ENCODE measurements at places on chromosomes 13 and 19.

- H3K27ac ChIP-seq: peak overlapping the region; percentile 24
- no peak for DNase-seq
- no peaks in the 10 kb centered on the region for H3K27me3 ChIP-seq
- no peaks in the 10 kb centered on the region for H3K36me3 ChIP-seq
Measured at GRCh38 chr13:98083936-98084335, 59.0 kb upstream of the FARP1 start.

DNA sequence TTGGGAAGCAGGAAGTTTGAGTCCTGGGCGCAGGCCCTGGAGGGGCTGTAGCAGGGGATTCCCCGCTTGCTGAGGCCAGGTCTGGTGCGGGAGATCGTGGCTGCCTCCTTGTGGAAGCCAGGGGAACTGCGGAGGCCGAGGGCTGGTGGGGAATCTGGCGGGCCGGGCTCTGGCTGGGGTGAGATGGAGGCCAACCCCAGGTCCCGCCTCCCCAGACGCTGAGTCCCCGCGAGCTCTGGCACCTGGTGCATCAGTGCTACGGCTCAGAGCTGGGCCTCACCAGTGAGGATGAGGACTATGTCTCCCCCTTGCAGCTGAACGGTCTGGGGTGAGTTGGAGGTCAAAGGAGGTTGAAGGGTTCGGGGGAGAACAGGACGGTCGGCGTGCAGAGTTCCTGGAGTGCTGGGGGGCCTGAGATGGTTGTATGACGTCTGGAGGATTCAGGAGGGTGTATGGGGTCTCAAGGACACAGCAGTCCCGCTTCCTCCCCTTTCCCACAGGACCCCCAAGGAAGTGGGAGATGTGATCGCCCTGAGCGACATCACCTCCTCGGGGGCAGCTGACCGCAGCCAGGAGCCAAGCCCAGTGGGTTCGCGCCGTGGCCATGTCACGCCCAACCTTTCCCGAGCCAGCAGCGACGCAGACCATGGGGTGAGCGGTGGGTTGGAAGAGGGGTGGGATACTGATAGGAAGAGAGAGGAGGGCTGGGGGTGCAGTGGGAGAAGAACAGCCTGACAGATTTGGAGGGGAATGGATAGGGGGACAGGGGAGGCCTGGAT, 13.1 kb downstream of the GRAMD1A start:
- H3K4me1 ChIP-seq: peaks cover 3% of the 10 kb centered on the region
- peak; percentile 58 for DNase-seq
- no peak overlapping the region for H3K4me3 ChIP-seq
- no peaks in the 10 kb centered on the region for H3K27me3 ChIP-seq

DNA sequence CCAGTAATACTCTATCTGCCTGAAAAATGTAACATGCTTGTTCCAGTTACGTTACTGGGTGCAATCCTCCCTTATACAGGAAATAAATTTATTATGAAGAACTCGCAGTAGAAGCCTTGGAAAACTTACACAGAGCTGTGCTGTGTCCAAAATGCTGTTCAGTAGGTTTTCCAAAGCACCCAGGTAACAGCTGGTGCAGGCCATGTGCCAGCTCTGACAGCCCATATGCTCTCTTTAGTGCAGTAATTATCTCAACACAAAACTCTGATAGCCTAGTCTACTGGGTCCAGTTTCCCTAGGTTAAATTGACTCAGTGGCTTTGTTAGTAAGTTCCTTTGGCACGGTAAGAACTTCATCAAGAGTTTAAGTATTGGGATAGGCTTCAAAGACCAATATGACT, 120.7 kb upstream of the OBI1 start:
- no peaks in the 10 kb centered on the region for H3K36me3 ChIP-seq
- no peak overlapping the region for H3K4me3 ChIP-seq
- no peak for DNase-seq
- no peaks in the 10 kb centered on the region for H3K4me1 ChIP-seq

GRCh38 chr19:17385878-17386611, 8.0 kb downstream of the CCDC194 start:
- H3K4me1 ChIP-seq: no peaks in the 10 kb centered on the region
- H3K4me3 ChIP-seq: no peak overlapping the region
- no peaks in the 10 kb centered on the region for H3K36me3 ChIP-seq
- H3K27ac ChIP-seq: no peak overlapping the region
- H3K27me3 ChIP-seq: no peaks in the 10 kb centered on the region

- H3K36me3 ChIP-seq: peaks cover 1% of the 10 kb centered on the region
- H3K4me3 ChIP-seq: no peak overlapping the region
- peaks cover 1% of the 10 kb centered on the region for H3K4me1 ChIP-seq
- no peak for DNase-seq
Measured at GRCh38 chr19:5023128-5023571, 54.2 kb downstream of the KDM4B start.

- no peak overlapping the region for H3K4me3 ChIP-seq
- no peaks in the 10 kb centered on the region for H3K4me1 ChIP-seq
- no peaks in the 10 kb centered on the region for H3K27me3 ChIP-seq
- no peaks in the 10 kb centered on the region for H3K36me3 ChIP-seq
Measured at GRCh38 chr13:107124129-107124718, 556.3 kb upstream of the ARGLU1 start.

- H3K4me3 ChIP-seq: no peak overlapping the region
- no peaks in the 10 kb centered on the region for H3K36me3 ChIP-seq
- DNase-seq: peak; percentile 43
- H3K27me3 ChIP-seq: no peaks in the 10 kb centered on the region
- H3K27ac ChIP-seq: no peak overlapping the region
- H3K4me1 ChIP-seq: peaks cover 8% of the 10 kb centered on the region
Measured at GRCh38 chr19:8392017-8392591, 1.9 kb downstream of the RAB11B start.

- H3K36me3 ChIP-seq: no peaks in the 10 kb centered on the region
- no peak overlapping the region for H3K4me3 ChIP-seq
- H3K27me3 ChIP-seq: no peaks in the 10 kb centered on the region
- H3K4me1 ChIP-seq: no peaks in the 10 kb centered on the region
- no peak overlapping the region for H3K27ac ChIP-seq
Measured at GRCh38 chr19:6402837-6403608, 10.1 kb upstream of the GTF2F1 start.

- no peaks in the 10 kb centered on the region for H3K4me1 ChIP-seq
- H3K27ac ChIP-seq: no peak overlapping the region
- no peaks in the 10 kb centered on the region for H3K27me3 ChIP-seq
- H3K36me3 ChIP-seq: no peaks in the 10 kb centered on the region
- DNase-seq: no peak
Measured at GRCh38 chr13:36493046-36493445, 60.8 kb downstream of the CCNA1 start.

GRCh38 chr13:111262715-111263114, 57.7 kb upstream of the TEX29 start:
- no peak for DNase-seq
- H3K27me3 ChIP-seq: no peaks in the 10 kb centered on the region
- H3K27ac ChIP-seq: no peak overlapping the region
- no peak overlapping the region for H3K4me3 ChIP-seq
- H3K36me3 ChIP-seq: peaks cover 2% of the 10 kb centered on the region
- no peaks in the 10 kb centered on the region for H3K4me1 ChIP-seq

DNA sequence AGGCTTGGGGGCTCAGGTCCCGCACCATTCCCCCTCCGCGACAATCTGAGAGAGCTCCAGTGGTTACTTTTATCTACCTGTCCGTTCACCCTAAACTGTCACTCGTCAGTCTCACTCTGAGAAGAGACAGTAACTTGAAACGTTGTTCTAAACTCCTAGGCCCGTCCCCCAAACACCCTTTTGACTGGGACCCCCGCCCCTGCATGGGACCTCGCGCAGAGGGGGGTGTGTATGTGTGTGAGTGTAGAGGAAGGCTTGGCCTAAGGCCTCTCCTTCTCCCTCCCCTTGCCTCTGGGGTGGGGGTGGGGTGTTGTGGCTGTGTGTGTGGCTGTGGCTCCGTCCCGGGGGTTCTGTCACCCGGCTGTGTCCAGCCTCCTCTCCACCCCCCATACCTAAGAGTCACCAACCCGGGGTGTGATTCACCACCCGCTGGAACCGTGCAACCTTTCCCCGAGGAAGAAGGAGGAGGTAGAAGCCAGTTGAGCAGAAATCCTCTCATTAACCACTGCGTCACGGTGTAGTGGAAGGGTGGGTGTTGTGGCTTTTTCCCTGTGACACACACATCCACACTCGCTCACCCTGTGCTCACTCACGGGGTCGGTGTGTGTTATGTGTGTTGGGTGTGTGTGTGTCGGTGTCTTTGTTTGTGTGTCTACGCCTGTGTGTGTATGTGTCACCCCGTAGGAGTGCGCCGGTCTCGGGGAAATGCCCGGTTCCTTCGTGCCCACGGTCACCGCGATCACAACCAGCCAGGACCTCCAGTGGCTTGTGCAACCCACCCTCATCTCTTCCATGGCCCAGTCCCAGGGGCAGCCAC, 2.4 kb downstream of the FOSB start:
- peak overlapping the region; percentile 90 for H3K4me3 ChIP-seq
- peaks cover 8% of the 10 kb centered on the region for H3K4me1 ChIP-seq
- H3K27me3 ChIP-seq: no peaks in the 10 kb centered on the region
- H3K36me3 ChIP-seq: no peaks in the 10 kb centered on the region
- DNase-seq: no peak
- peak overlapping the region; percentile 95 for H3K27ac ChIP-seq
